AG09309 (cell line): ENCODE measurements at places on chromosomes 16 and 17.
A peak's percentile ranks its signal among the peaks of the same experiment; 100 is the strongest.

GRCh38 chr17:30232824-30233427, 2.6 kb downstream of the SLC6A4 start:
- DNase-seq: no peak

GRCh38 chr16:29668267-29668666, 5.2 kb downstream of the SPN start:
- DNase-seq: no peak

DNA sequence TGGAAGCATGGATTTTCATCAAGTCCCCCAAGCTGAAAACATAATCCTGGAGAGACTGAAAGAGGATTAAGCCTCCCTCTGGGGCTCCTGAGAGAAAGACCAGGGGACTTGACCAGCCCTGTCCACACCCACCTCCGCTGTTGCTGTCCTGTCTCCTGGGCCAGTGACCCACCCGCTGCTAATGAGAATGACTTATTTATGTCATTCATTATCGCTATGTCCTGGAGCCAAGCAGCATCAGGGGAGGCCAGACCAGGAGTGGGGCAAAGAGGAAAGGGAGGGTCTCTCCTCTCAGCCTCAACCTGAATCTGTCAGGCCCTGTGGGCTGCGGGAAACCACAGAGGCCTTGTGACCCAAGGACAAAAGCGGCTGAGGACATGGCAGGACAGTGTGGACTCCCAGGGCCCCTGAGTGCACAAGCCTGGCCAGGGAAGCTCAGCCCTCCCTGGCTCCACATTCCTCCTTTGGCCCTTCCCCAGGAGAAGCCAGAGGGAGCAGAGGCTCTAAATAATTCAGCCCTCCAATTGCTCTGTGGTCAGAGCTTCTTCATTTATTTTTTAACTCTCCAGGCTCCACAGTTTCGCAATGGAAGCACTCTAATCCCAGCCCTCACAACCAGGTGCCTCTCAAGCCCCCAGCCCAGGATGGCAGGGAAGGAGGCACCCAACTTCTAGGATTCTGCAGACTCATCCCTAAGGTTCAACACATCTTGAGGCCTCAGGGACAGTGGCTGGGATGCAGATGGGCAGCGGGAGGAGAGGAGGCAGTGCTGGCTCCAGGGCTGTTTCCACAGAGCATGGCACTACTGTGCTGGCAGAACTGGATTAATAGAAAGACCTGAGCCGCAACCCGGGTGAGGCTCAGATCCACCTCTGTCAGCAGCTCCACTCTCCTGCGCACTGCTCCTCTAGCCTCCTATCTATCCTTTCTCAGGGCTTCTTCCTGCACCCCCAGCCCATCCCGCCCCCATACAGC, 19.1 kb downstream of the CUEDC1 start:
- DNase-seq: no peak

GRCh38 chr17:74773871-74774286, 2.3 kb downstream of the NAT9 start:
- no peak for DNase-seq

DNA sequence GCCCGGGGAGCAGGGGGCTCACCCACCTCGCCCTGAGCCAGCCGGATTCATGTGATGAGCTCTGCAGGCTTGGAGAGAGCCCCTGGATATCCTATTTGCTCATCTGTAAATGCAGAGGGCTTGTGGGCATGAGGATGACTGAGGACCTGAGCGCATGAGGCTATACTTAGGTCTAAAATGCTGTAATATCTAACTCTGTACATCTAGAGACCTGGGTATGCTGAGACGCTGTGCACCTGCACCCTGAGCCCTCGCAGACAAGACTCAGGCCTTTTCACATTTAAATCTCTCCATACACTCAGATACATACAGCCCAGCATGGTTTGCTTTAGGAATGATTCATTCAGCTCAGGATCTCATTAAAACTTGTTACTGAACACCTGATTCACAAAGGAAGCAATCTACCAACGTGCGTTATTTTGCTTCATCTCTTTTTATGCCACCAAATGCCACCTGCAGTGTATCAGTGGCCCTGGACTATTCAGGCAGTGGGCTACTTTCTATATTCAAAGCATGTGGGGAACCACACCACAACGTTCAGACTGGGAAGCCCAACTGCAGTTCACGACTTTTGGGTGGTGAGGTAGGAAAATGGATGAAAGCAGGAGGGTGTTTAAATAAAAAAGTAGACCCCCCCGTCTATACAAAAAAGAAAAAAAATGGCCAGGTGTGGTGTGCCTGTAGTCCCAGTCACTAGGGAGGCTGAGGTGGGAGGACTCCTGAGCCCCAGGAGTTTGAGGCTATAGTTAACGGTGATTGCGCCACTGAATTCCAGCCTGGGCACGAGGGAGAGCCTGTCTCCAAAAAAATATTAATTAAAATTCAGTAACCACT, 12.0 kb downstream of the USP7 start:
- DNase-seq: no peak

DNA sequence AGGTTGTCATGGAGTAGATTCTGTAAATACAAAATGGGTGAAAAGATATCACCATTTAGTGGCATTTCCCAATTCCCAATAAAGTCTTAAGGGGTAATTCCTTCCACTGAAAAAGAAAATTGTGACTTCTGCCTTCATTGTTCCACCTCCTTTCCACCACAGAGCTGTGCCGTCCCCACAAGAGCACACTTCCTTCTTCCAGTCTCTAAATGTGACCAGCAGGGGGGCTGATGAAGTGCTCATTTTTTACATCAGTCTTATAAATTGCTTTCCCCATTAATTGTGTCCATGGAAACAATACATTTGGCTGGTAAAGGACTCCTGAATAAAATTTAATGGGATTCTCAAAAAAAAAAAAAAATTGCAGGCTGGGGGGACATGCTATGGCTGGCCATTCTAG, 260.8 kb upstream of the PSMD7 start:
- no peak for DNase-seq

DNA sequence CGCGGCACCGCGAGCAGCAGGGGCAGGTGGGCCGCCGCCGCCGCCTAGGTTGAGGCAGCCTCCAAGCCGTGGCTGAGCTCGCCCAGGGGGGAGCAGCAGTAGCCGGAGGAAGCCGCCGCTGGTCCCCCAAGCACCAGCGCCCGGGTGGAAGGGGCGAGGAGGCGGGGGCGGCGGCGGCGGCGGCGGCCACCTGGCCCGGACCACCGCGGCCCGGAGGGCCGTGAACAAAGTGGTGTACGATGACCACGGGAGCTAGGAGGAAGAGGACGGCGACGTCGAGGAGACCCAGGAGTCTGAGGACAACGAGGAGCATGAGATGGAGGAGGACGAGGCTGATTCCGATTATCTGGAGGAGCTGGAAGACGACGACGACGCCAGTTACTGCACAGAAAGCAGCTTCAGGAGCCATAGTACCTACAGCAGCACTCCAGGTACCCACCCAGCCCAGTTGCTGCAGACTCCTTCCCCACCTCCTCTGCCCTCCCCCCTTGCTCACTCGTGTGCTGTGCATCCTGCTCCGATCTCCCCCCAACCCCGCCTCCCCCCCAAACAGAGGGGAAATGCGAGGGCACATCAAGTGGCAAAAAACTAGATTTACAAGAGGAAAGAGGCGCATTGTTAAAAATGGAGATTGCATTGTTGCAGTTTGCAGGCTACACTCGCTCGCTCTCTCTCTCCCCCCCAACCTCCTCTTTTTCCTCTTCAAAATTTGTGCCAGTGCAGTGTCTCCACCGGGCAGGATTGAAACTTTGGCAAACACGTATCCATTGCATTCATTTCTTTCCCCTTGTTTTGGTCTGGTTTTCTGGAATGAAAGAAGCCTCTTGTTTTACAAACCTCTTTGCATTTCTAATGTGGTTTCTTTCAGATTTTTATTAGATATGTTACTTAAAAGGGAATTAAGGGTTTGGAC, 41.8 kb upstream of the AMZ2 start:
- no peak for DNase-seq

GRCh38 chr17:33786478-33786877, 468.6 kb upstream of the CCL2 start:
- DNase-seq: no peak

DNA sequence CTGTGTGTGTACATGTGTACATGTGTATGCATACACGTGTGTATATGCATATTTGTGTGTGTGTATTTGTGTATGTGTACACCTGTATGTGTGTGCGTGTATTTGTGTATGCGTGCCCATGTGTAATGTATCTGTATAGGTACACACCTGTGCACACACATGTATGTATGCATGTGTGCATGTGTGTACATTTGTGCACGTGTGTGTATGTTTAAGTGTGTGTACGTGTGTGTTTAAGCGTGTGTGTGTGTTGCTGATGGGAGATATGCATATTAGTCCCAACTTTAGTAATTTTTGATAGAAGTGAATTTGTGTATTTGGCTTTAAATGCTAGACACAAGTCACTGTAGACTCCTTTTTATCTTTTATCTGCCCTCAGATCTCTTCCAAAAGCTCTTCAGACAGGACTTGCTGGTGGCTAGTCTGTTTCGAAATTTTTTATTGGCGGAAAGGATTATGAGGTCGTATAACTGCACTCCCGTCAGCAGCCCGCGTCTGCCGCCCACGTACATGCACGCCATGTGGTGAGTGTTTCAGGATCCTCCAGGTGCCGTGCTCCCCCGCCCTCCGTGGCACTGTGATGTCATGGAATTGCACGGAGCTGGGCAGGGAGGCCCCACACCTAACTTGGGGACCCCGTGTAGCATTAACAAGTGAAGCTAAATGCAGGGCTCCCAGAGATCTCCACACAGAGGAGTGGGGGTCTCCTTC, 168.8 kb upstream of the CHMP6 start:
- no peak for DNase-seq

GRCh38 chr17:9467518-9467917, 108.1 kb downstream of the STX8 start:
- DNase-seq: no peak

- DNase-seq: no peak
Measured at GRCh38 chr17:32684087-32684958, 192.6 kb downstream of the MYO1D start.

GRCh38 chr16:85029981-85030401, 2.4 kb downstream of the KIAA0513 start:
- DNase-seq: no peak

GRCh38 chr17:1980665-1981250, 44.4 kb downstream of the RTN4RL1 start:
- no peak for DNase-seq

GRCh38 chr17:70053241-70054234, 21.5 kb upstream of the KCNJ16 start:
- no peak for DNase-seq

DNA sequence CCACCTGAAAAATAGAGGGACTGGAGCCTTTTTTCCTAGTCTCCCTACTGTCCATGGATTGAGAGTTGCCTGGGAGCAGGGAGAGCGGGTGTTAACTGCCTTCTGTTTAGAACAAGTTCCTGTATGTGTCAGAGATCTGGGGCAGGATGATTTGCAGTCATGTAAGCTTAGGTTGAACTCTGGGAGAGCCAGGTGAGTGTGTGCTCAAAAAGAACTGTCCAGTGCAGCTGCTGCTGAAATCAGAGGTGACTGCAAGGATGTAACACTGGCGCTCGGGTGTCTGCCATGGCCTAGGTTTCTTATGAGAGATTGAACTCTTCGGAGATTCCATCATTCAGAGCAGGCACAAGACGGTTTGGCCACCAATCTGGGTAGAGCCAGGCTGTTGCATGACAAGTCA, 432.5 kb downstream of the CDH13 start:
- DNase-seq: no peak

GRCh38 chr17:51643702-51644490, 383.6 kb downstream of the UTP18 start:
- DNase-seq: no peak

GRCh38 chr16:70512456-70512855, 10.9 kb downstream of the COG4 start:
- peak; percentile 27 for DNase-seq

DNA sequence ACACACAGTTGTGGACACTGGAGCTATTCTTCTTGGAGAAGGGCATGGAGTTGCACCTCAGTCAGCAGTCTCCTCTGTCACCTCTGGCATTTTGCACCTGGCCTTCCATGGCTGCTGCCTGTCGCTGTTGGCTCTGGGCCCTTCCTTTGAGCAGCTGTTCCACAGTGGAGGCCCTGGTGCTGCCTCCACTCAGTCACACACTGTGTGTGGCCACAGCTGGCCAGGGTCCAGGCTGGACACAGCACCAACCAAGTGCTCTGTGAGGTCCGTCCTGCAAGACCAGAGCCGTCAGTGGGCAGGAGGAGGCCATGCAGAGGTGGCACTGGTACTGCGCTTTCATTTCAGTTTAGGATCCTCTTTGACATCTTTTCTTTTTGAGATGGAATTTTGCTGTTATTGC, 21.6 kb upstream of the MED9 start:
- no peak for DNase-seq

DNA sequence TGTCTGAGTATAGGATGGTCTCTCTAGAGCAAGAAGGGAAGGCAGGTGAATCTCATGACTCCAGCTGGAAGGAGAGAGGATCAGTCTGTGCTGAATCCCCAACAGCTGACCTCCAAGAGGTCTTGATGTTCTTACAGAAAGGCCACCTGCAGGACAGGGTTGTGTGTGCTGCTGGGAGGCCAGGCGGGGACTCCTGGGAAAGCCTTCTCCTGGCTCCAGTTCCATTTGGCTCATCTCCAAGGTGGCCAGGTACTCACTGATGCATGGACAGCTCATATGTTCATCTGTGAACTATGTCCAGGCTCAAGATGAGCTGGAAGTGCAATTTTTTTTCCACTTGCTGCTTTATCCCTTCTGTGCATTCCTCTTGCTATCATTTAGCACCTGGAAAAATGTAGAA, 730.2 kb upstream of the RBFOX1 start:
- no peak for DNase-seq

GRCh38 chr17:34581446-34582184, 2.2 kb downstream of the TMEM132E start:
- DNase-seq: no peak

DNA sequence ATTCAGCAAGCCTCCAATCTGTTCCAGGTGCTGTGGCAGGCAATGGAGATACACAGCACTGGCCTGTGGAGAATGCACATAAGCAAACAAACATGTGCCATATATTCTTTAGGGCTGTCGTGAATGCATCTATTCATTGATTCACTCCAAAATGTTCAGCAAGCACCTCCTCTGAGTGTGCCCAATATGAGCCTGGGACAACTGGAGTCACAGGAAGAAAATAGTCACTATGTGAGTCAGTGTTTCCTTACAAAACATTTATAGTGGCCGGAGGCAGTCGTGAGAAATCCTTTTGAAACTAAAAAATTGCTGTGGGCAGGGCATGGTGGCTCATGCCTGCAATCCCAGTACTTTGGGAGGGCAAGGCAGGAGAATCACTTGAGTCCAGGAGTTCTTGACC, 310.1 kb downstream of the CA10 start:
- no peak for DNase-seq

- no peak for DNase-seq
Measured at GRCh38 chr16:30566531-30566930, 5.0 kb downstream of the ZNF688 start.

DNA sequence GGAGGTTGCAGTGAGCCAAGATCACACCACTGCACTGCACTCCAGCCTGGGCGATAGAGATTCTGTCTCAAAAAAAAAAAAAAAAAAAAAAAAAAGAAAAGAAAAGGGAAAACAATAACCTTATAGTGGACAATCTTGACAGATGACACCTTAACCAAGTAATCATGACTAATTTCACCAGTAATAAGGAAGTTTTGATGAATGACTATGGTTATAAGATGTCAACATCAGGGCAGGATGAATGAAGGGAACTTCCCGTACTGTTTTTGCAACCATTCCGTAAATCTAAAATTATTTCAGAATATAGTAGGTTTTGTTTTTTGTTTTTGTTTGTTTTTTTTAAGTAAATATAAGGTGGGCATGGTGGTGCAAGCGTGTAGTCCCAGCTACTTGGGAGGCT, 23.0 kb downstream of the GSPT1 start:
- DNase-seq: no peak
